ENCODE measurements at places on chromosomes 11 and 22.

GRCh38 chr11:108663154-108663877, 1.6 kb upstream of the DDX10 start:
- DNase-seq: no peak

- no peak for DNase-seq
These were observed 71.8 kb downstream of the TENM4 start for GRCh38 chr11:79369055-79369454.

DNA sequence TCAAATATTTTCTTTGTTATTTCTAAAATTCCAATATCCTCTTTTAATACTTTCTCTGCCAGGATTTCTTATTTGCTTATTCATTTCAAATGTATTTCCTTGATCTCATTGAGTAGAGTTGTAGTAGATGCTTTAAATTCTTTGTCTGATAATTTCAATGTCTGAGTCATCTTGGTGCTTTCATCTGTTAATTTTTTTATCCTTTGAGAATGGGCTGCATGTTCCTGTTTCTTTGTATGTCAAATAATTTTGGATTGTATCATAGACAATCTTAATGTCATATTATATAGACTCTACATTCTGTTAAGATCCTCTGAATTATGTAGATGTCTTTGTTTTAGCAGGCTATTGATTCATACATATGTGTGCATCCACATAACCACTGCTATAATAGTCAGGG, 57.5 kb downstream of the MYEOV start:
- DNase-seq: no peak

DNA sequence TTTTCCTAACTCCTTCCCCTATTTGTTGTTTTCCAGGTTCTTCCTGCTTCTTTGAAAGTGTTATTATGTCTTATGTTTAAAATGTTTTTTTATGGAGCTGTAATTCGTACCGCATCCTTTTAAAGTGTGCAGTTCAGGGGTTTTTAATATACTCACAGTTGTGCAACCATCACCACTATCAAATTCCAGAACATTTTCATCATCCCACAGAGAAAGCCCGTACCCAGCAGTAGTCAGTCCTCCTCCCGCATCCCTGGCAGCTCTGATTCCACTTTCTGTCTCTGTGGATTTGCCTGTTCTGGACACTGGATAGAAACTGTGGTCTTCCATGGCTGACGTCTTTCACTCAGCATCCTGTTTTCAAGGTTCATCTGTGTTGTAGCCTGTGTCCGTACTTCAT, 73.7 kb downstream of the JAM3 start:
- DNase-seq: no peak

DNA sequence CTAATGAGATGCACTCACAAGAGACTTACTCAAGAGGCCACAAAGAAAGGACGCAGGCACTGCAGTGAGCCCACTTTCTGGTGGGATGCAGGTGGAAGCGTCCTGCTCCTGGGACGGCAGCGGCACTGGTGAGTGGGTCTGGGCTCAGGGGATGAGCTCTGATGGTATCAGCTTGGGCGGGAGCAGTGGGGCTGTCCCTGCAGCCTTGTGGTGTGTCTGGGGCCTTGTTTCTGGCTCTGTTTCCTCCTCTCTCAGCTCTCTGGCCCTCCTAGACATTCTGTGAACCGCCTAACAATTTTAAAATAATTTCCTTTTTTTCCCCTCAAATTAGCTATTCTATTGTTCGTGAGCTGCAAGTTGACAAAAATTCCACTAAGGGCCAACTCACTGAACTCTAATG, 8.8 kb upstream of the ST14 start:
- DNase-seq: no peak

DNA sequence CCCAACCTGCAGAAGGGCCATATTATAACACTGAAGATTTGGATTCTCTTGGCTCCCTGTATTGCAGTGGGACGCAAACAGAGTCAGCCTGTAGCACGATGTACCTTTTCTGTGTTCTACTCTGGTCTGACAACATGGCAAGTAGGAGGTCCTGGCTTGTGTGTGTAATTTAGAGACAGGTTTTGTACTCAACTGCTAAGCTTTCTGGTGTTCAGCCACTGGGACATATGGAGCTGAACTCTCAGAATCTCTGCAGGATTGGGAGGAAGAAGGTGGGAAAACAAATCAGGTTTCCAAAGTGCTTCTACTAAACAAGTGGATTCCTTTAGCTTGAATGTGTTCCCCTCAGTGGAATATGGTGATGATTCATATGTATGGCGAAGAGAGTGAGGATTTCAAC, 192.5 kb upstream of the MTMR2 start:
- no peak for DNase-seq

DNA sequence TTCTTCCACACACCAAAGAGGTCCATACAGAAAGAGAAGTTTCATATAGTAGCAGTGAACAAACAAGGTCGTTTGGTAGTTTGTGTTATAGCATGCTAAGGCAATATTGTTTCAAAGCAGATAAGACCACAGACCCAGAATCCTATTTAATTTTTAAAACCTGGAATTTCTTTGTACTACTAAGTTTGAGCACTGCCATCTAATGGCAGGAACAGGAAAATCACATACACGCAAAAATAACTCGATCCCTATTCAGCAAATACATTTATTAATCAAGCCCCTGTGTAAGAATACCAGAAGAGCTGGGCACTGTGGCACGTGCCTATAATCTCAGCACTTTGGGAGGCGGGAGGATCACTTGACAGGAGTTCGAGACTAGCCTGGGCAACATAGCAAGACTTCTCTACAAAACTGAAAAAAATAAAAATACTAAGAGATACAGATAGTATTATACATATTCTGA, 2.9 kb upstream of the BTBD10 start:
- DNase-seq: no peak

GRCh38 chr22:31248138-31248745, 36.1 kb downstream of the LIMK2 start:
- DNase-seq: no peak

All from SIG-M5 (cell line).